ENCODE measurements at places on chromosomes 12 and 14. TPM values are rescaled to one million over a fixed set of nuclear protein-coding genes. Genes with fewer than 3 reads are reported as not detected.

Gene ACVRL1
- 0.62 TPM for total RNA-seq

Gene KLRD1
- total RNA-seq = 0.03 TPM

DNA sequence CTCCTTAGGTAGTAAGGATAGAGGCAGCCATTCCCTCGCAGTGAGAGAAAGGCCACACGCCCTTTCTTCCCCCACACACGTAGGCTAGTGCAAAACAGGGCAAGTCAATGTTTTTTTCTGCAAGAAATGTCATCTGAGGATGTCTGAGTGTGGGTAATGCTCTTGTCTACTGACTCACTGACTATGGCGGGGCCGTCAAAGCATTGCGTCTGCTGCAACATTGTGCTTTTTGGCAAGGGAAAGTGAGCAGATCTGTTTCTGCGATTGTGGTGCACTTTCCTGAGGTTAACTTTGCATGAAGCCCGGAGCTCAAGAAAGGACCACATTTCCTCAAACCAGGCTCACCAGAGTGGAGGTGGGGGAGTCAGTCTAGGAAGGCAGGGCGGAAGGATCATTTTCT lies 181.6 kb upstream of the GZMB start:
- DNase-seq = no peak

DNA sequence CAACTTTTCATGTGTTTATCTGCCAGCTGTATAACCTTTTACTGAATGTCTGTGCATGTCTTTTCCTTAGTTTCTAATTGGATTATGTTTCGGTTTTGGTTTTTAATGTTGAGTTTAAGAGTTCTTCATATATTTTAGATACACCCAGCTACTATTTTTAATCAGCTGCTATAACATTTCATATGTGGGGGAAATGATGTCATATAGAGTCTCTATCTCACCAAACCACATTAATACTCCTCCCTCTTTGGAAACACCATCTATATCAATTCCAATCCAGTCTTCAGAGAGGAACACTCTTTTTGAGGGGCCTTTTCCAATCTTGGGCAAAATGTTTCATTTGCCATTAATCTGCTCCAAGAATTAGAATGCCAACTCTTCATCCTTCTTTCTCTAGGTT lies 28.5 kb upstream of the GCH1 start:
- DNase-seq = no peak

- DNase-seq = no peak
These were observed 27.6 kb downstream of the TDP1 start for GRCh38 chr14:89983375-89983774.

Gene ARG2
- total RNA-seq = 67.2 TPM

Data from GM23338 (cell line).